ENCODE measurements at places on chromosomes 5 and 9.

- no peak for DNase-seq
These were observed 828 bp upstream of the TRIO start for GRCh38 chr5:14142202-14142826.

DNA sequence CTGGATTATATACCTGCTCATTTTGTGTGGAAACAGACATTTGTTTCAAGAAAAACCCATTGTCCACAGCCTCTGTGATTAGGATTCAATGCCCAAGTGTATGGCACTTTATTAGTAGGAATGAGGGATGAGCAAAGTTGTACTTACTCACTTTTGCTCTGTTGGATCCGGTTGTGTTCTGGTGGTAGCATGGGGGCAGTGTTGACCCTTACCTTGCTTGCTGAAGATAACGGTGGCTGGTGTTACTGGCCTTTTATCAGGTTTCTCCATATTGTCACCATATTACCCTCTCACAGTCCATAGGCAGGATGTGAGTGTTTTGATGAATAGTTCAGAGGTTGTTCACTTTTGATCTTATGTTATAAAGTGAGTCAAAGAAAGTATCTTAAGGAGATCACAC, 42.7 kb upstream of the NUDT12 start:
- no peak for DNase-seq

GRCh38 chr5:87924436-87924835, 344.2 kb downstream of the TMEM161B start:
- DNase-seq: no peak

DNA sequence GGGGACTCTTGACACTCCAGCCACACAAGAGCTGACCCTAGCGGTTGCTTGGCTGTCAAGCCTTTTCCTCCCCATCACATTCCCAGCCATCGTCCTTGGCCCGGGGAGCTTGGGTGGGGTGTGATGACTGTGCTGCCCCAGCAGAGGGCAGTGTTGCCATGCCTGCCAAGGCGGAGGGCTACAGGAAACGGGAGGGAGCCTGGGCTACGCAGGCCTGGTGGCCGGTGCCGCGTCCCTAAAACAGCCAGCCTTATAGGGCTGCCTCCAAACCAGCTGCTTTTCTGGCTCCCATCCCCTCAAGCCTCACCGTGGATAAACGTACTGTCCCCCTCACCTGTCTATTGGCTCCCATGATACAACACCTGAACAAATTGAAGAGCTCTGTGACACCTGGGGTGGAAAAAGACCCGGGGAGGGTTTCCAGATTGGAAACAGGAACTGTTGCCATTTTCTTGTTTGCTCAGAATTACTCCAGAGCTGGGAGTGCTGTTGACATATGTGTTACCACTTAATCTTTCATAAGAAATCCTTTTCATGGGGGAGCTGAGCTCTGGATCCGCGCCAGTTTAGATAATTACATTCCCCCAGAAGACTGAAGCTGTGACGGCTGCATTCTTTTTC, 72.8 kb upstream of the ASTN2 start:
- DNase-seq: peak; percentile 4

DNA sequence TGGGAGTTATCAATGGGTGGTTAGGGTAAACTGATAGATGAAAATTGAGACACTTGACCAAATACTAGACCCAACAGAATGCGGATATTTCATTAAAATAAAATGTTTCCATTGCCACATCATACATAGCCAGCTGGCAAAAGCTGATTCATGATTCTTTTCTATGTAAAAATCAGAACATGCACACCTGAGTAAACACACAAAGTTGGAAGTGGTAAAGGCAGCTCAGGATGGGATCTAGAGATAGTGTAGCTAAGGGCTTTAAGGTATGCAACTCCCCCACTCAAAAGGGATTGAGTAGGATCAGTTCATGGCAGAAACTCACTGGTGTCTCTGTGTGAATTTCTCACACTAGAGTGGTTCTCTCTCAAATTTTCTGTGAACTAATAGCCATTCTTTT, 541.1 kb upstream of the GRAMD2B start:
- DNase-seq: no peak

DNA sequence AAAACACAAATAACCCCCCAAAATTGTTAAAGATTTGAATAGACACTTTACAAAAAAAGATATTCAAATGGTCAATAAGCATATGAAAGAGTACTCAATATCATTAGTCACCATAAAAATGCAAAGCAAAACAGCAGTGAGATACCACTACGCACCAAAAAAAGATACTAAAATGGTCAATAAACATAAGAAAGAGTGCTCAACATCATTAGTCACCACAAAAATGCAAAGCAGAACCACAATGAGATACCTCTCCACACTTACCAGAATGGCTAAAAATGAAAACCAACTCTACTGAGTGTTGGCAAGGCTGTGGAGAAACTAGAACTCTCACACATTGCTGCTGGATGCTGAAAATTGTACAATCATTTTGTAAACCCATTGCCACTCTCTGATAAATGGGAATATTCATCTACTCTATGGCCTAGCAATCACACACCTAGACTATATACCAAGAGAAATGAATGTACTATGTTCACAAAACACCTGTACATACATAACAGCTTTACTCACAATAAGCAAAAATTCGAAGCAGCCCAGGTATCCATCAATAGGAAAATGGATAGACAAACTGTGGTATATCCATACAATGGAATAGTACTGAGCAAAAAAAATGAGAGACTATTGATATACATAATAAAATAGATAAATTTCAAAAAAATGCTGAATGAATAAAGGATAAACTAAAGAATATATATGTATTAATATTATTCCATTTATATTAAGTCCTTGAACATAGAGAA, 205.0 kb upstream of the DAPK1 start:
- DNase-seq: no peak
